Neuronal stem cell (in vitro differentiated cells): ENCODE measurements at places on chromosomes 12 and 14.

GRCh38 chr14:27181333-27181732, 583.5 kb upstream of the NOVA1 start:
- H3K36me3 ChIP-seq: no peaks in the 10 kb centered on the region
- H3K4me3 ChIP-seq: no peak overlapping the region
- no peak for DNase-seq
- no peak overlapping the region for H3K27ac ChIP-seq

- peaks cover 3% of the 10 kb centered on the region for H3K4me1 ChIP-seq
- H3K27ac ChIP-seq: no peak overlapping the region
- H3K4me3 ChIP-seq: no peak overlapping the region
- no peaks in the 10 kb centered on the region for H3K36me3 ChIP-seq
Observed at GRCh38 chr12:68614105-68614679, 3.5 kb downstream of the RAP1B start.

DNA sequence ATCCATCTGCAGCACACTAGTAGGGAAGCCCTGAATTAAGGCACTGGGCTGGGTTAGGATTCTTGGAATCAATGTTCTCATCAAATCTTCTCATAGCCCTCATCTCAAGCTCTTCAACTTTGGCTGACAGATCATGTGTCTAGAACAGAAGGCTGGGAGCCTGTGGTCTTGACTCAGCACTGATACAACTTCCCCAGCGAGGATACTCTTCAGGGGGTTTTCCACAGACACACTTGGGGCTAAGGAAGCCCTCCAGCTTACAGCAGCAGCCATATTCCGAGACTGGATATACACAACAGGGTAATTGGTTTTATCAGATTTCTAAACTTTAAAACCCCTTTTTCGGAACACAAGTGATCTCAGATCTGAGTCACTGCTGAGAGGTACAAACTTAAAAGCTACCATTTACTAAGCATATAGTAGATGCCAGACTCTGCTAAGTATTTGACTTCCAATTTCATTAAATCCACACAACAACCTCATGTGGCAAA, 3.5 kb downstream of the FMNL3 start:
- H3K27me3 ChIP-seq: peaks cover 7% of the 10 kb centered on the region
- no peak overlapping the region for H3K4me3 ChIP-seq
- H3K27ac ChIP-seq: no peak overlapping the region
- H3K4me1 ChIP-seq: peaks cover 30% of the 10 kb centered on the region

- H3K4me3 ChIP-seq: no peak overlapping the region
- no peaks in the 10 kb centered on the region for H3K4me1 ChIP-seq
- no peak overlapping the region for H3K27ac ChIP-seq
- DNase-seq: no peak
- H3K27me3 ChIP-seq: no peaks in the 10 kb centered on the region
- H3K36me3 ChIP-seq: peaks cover 15% of the 10 kb centered on the region
Observed at GRCh38 chr14:75022655-75023054, 19.9 kb downstream of the EIF2B2 start.

DNA sequence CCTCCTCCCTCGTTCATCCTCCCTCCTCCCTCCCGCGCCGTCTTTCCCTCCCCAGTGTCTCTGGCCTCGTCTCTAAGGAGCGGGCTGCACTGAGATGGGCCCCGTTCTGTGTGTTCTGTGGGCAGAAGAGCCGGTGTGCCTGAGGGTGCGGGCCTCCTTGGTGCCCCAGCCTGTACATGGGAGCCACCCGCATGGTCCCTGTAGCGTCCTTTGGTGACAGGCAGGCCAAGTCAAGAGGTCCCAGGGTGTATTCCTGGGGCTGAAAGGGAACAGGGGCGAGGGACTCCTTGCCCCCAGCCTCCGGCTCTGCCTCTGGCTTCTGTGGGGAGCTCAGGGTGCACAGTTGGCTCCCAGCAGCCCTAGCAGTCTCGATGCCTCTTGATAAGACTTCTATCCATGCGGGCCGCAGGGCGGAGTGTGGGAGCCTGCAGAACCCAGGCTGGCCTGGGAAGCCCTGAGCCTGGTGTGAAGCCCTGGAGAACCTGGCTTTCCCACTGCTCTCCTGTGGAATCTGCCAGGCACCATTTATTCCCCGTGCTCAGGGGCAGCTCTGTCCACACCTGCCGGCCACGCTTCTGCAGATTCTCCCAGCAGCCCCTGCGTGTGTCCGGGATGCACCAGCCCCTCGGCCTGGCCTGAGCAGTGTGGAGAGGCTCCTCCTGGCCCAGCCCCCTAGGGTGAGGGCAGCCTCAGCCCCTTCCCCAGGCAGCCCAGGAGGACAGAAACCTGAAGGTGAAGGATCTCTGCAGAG, 181.3 kb downstream of the KIF26A start:
- no peak for DNase-seq
- no peaks in the 10 kb centered on the region for H3K36me3 ChIP-seq
- H3K27ac ChIP-seq: no peak overlapping the region
- H3K4me1 ChIP-seq: peaks cover 5% of the 10 kb centered on the region
- H3K4me3 ChIP-seq: no peak overlapping the region

DNA sequence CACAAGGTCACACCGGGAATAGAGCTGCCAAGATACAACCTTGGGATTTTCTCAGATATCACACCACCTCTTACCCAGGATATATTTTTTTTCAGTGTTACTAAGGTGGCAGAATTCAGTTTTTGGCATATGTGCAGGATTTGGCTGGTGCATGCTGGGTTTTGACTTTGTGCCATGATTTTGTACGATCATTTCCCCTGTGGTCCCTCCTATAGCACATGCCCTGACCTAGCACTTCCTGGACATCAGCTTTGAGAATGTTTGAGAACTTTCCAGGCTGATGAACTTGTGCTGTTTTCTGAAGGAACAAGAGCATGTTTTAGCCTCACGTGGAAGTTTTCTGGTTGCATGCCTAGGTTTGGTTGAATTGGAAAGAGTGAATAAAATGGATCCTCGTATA, 11.0 kb upstream of the TBPL2 start:
- H3K36me3 ChIP-seq: no peaks in the 10 kb centered on the region
- H3K4me3 ChIP-seq: no peak overlapping the region
- H3K4me1 ChIP-seq: peaks cover 5% of the 10 kb centered on the region
- no peaks in the 10 kb centered on the region for H3K27me3 ChIP-seq
- DNase-seq: no peak

DNA sequence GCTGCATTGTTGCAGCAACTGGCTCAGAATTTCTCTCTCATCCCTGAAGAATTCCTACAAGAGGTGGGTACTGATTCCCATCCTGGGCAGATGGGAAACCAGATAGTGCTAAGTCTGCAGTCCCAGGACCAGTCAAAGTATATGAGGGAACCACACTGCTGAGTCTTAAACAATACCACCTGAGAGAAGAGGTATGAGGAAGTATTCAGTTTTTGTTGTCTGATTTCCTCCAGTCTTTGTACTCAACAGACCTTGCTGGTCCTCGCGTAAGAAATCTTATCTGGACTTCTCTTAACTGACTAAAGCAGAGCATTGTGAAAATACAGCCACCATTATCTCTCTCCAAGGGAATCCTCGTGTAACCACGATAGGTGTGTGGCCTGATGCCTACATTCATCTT, 3.6 kb upstream of the EDDM3A start:
- no peak overlapping the region for H3K4me3 ChIP-seq
- no peaks in the 10 kb centered on the region for H3K27me3 ChIP-seq
- DNase-seq: no peak
- no peak overlapping the region for H3K27ac ChIP-seq

- H3K4me1 ChIP-seq: no peaks in the 10 kb centered on the region
- H3K36me3 ChIP-seq: no peaks in the 10 kb centered on the region
- no peak overlapping the region for H3K27ac ChIP-seq
- no peaks in the 10 kb centered on the region for H3K27me3 ChIP-seq
Observed at GRCh38 chr12:82027612-82028011, 268.5 kb upstream of the PPFIA2 start.

DNA sequence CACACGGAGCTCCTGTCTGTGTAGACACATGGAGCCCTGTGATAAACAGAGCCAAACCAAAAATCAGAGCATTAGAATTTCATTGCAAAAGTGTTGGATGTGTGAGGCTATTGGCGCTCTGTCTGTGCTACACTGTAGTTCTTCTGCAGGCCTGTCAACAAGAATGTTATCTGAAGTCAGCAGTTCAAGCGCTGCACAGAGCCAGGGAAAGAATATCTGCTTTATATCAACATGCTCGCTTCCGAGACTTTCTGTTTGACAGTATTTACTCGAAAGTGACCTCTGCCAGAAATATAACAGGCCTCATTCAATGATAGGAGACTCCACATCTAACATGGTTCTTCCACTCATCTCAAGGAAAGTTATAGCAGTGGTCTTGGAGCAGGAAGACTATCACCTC, 118.3 kb downstream of the CCER1 start:
- no peaks in the 10 kb centered on the region for H3K27me3 ChIP-seq
- H3K27ac ChIP-seq: no peak overlapping the region
- DNase-seq: no peak
- H3K4me1 ChIP-seq: no peaks in the 10 kb centered on the region
